Uterus (tissue), 4 donors: ENCODE measurements at places on chromosomes 4 and X. TPM values are rescaled to one million over a fixed set of nuclear protein-coding genes. Genes with fewer than 3 reads are reported as not detected.

DNA sequence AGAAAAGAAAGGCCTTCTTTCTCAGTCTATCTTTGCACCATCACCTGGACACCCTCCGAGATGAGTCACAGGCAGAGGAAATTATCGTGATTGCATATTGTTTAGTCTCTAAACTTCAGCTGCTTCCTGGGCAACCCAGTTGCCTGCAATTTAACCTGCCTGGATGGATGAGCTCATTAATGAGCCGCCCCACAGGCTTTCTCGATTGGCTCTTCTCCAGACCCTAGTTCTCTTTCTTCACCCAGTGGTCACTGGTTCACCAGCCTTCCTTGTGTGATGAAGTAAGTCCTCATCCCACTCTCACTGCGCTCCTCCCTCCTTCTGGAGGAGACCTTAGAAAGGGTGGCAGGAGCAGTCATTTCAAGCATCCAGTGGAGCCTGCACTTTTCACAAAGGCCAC, 94.4 kb downstream of the SOWAHB start:
- peaks cover 7% of the 10 kb centered on the region for H3K4me1 ChIP-seq
- H3K36me3 ChIP-seq: no peaks in the 10 kb centered on the region
- peak; percentile 79 for DNase-seq
- H3K27me3 ChIP-seq: no peaks in the 10 kb centered on the region
- no peak overlapping the region for H3K4me3 ChIP-seq

DNA sequence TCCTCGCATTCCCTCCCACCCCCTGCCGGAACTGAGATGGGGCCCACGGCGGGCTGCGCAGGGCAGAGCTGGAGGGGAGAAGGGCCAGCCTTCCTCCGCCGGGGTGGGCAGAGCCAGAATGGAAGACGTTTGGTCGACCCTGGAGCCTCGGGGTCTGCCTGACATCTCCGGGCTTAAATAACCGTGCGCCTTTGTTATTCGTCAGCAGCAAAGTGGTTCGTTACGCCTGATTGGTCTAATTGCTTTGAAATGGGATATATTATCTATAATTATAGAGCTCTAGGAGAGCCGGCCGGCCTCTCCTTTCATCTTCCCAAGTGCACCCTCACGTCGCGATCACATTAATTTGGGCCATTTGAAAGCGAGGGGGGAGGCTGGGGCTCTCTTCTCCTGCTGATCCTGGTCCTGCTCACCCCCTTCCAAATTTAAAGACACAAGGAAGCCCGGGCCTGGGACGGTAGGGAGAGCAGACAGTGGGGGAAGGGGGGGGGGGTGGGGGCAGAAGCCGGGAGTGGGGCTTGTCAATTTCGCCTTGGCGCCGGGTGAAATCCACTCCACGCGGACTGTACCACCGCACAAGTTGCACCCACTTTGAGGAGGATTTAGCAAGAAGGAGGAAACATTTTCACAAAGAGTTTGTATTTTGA, 4.7 kb upstream of the MSX1 start:
- no peak overlapping the region for H3K4me3 ChIP-seq
- no peaks in the 10 kb centered on the region for H3K36me3 ChIP-seq
- H3K4me1 ChIP-seq: no peaks in the 10 kb centered on the region
- H3K27me3 ChIP-seq: peaks cover 33% of the 10 kb centered on the region
- DNase-seq: peak; percentile 9

DNA sequence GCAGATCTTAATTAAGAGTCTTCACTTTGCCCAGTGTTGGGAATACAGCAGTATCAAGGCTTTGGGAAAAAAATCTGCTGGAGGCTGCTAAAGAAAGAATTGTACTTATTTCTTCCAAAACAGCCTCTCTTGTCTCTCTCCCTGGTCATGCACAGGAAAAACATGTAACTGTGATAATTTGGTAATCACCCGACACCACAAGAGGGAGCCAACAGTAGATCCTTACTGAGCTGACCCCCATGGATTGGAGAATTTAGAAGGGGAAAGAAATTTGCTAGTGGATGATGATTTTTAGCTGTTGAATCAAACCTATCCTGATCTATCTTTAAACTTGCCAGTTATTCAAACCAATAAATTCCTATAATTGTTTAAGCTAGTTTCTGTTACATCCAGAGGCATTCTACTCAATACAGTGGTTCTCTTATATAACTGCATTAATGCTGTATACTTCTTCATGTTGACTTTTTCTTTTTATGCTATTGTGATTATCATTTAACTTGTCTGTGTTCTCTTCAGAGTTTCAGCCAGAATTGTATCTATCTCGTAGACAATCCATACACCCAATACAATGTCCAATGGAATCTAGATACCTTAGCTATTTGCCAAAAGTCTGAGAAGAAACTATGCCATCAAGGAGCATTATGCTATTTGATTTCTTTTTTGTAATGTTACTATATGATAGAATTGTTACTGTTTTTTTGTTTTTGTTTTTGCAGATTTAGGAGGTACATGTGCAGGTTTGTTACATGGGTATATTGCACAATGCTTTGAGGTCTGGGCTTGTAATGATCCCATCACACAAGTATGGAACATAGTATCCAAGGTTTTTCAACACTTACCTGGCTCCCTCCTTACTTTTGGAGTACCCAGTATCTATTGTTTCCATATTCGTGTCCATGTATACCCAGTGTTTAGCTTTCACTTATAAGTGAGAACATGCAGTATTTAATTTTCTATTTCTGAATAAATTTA, 31.3 kb upstream of the ARHGEF38 start:
- H3K27me3 ChIP-seq: no peaks in the 10 kb centered on the region
- H3K27ac ChIP-seq: no peak overlapping the region
- H3K36me3 ChIP-seq: no peaks in the 10 kb centered on the region
- DNase-seq: no peak

- no peaks in the 10 kb centered on the region for H3K4me1 ChIP-seq
- H3K36me3 ChIP-seq: no peaks in the 10 kb centered on the region
- no peaks in the 10 kb centered on the region for H3K27me3 ChIP-seq
- DNase-seq: no peak
Measured at GRCh38 chr4:48028696-48029095, 12.1 kb downstream of the NIPAL1 start.

DNA sequence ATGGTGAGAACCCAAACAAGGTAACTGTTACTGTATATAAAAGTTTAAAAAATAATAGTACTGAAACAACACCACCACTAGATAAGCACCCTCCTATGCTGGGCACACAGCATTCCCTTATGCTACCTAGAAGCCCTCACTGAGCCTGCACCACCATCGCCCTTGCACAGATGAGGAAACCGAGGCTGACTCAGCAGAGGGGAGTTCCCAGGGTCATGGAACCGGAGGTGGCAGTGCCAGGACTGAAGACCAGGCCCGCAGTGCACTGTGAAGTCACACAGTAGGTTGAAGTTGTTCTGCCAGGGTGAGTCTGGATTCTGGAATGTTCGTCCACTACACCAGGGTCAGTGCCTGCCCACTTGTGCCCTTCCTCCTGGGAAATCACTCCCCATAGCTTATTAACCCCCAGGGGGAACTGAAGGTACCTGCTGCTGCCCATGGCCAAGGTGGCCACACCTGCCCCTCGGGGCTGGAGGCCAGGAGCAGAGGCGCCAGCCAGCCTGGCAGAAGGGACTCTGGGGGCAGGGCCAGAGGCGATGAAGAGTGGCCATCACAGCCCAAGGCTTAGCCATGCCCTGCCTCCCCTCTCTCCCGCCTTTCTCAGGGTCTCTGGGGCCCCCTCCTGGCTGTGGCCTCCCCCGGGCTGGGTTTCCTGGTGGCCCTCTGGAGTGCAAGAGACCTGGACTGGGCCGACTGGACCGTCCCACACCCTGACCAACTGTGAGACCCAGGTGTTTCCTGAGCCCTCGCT, 15.1 kb upstream of the ABLIM2 start:
- no peaks in the 10 kb centered on the region for H3K4me1 ChIP-seq
- H3K27ac ChIP-seq: no peak overlapping the region
- H3K27me3 ChIP-seq: no peaks in the 10 kb centered on the region
- DNase-seq: no peak
- H3K4me3 ChIP-seq: no peak overlapping the region

The SLC16A2 gene
- 4.4 TPM for total RNA-seq

The TRAM1L1 gene
- not detected for total RNA-seq

DNA sequence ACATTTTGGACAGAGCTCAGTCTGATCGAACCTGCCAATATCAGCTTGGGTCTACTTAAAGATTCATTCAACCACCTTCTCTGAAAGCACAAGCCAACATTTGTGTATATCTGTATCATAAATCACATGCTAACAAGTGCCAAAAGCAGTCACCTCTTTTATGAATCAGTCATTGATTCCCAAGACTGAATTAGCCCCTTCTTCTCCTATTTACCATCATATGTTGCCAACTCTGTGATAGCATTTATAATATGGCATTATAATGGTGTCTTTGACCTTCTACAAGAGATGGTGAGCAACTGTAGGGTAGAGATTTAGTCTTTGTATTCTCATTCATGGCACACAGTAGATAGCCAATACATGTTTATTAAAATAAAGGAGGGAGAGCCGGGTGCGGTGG, 61.4 kb downstream of the DDX53 start:
- no peaks in the 10 kb centered on the region for H3K4me1 ChIP-seq
- no peaks in the 10 kb centered on the region for H3K27me3 ChIP-seq
- no peak overlapping the region for H3K4me3 ChIP-seq
- no peaks in the 10 kb centered on the region for H3K36me3 ChIP-seq
- no peak overlapping the region for H3K27ac ChIP-seq

The PHOX2B gene
- not detected for total RNA-seq

DNA sequence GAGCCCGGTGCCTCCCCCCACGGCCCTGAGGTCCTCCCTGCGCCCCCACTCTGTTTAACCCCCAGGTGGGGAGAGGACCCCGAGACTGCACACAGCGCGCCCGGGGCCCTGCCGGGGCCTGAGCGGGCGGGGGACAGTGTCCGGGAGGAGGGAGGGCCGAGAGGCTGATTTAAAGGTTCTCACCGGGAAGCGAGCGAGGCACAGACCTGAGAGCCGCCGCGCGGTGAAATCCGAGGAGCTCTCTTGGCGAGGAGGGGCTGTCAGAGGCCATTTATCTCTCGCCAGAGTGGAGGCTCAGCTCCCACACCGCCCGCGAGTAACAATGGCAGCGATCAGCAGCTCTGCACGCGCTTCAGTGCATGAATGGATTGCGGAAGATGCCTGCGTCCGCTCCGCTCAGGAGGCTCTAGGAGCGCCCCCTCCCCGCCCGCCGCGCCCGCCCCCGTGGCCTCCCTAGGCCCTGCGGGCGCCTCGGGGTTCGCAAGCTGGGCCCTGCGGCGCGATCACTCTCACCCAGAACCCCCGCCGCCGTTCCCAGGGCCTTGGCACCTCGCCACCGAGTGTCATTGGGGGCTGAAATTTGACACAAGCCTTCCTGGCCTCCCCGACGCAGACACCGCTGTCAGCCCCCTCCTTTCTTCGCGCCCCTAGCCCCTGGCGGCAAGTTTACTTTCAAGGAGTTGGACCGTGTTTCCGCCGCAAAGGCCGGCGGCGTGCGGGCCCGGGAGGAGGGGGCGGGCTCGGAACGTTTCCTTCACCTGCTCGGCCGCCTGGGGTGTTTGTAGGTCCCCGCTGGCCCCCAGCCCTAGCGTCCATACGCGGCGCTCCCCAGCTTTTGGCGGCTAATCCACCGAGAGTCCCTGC, 48.7 kb upstream of the BCOR start:
- DNase-seq: peak; percentile 60
- no peaks in the 10 kb centered on the region for H3K27me3 ChIP-seq
- H3K27ac ChIP-seq: peak overlapping the region; percentile 48
- H3K36me3 ChIP-seq: no peaks in the 10 kb centered on the region
- no peaks in the 10 kb centered on the region for H3K4me1 ChIP-seq

The AMBN gene
- not detected for total RNA-seq

DNA sequence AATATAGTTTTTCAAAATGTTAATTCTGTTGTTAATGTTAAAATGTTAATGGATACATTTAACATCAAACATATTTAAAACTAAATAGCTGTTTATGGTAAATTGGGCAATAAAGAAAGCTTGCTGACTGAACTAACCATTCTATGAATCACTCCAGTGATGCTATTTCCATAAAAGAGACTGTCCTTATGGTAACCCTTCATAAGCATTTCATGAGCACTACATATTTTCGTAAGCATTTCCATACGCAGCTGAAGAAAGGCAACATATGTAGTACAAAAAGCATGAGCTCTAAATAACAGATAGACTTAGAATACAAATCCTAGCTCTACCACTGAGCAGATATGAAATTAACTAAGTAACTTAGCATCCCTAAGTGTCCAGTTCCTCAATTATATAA, 188.9 kb downstream of the COL25A1 start:
- H3K27me3 ChIP-seq: no peaks in the 10 kb centered on the region
- H3K4me3 ChIP-seq: no peak overlapping the region
- H3K36me3 ChIP-seq: no peaks in the 10 kb centered on the region
- H3K4me1 ChIP-seq: no peaks in the 10 kb centered on the region

- no peak for DNase-seq
- H3K27ac ChIP-seq: no peak overlapping the region
- no peaks in the 10 kb centered on the region for H3K4me1 ChIP-seq
Measured at GRCh38 chrX:11059933-11060332, 51.2 kb upstream of the HCCS start.

DNA sequence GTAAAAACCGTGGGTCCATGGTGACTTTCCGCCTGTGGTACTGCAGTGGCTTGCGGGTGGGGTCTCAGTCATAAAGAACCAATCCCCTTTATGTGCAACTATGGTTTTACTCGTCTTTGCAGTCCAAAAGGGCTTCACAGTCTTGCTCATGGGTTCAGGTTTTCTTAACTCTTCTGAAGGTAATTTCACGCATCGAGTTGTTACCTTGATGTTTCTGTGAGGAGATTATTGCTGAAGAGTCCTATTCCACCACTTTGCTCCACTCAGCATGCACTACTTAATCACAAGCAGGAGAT, 41.5 kb downstream of the F8 start:
- no peaks in the 10 kb centered on the region for H3K36me3 ChIP-seq
- H3K4me3 ChIP-seq: peak overlapping the region; percentile 34
- no peaks in the 10 kb centered on the region for H3K4me1 ChIP-seq

- peak overlapping the region; percentile 6 for H3K4me3 ChIP-seq
- H3K27me3 ChIP-seq: no peaks in the 10 kb centered on the region
- H3K36me3 ChIP-seq: no peaks in the 10 kb centered on the region
- peak overlapping the region; percentile 98 for H3K27ac ChIP-seq
Measured at GRCh38 chrX:49040376-49040955, 2.7 kb downstream of the TFE3 start.

DNA sequence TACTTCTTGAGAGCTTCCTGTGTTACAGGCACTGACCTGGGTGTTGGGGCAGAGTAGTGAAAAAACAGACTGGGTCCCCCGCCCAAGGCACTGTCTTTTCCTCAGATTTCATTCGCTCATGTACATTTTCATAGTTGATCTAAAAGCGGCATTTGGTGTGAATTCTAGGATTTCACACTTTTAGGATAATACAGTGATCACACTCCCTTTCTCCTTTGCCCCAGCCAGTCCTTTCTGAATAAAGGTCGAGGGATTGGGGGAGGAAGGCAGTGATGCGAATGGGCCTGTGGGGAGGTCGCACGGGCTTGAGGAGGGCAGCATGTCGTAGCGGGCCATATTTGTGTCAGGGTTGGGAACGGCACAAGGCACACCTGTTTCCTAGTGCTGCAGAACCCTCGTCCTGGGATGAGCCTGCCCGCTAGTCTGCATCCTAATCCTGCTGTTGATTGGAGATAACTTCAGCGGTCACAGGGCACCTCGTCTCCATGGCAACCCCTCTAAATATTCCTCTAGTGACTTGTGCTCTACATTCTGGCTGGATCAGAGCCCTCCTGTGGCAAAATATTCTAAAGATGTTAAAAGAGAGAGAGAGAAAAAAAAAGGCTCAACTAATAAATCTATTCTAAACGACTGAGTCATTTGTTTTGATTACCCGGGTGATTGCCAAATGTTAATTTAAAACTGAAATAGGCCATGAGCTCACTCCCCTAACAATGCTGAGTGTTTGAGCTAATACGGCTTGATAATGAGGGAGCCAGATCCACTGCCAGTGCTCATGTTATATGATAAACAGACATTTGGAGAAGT, 21.8 kb downstream of the FHL1 start:
- H3K27me3 ChIP-seq: no peaks in the 10 kb centered on the region
- H3K4me1 ChIP-seq: peaks cover 6% of the 10 kb centered on the region
- DNase-seq: peak; percentile 66
- H3K36me3 ChIP-seq: no peaks in the 10 kb centered on the region
- H3K4me3 ChIP-seq: no peak overlapping the region
